ENCODE measurements at places on chromosomes 11 and 22.

GRCh38 chr22:50274311-50274710 is 4.1 kb upstream of the MAPK11 start:
- no peak for DNase-seq

DNA sequence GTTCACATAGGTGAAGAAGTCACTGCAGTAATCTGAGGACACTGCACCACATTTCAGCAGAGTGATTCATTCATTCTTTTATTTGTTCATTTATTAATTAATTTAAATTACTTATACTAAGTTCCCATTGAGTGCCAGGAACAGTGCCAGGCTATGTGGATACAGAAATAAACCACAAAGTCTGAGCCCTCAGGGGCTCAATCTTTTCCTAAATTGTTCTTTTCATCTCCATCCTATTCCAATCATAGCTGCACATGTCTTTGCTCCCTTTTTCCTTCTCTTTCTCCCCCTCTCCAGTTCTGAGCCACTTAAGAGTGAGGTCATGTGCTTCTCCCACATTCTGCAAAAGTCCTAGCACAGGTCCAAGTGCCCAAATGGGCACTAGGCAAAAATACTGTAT is 4.9 kb downstream of the SYTL2 start:
- no peak for DNase-seq

DNA sequence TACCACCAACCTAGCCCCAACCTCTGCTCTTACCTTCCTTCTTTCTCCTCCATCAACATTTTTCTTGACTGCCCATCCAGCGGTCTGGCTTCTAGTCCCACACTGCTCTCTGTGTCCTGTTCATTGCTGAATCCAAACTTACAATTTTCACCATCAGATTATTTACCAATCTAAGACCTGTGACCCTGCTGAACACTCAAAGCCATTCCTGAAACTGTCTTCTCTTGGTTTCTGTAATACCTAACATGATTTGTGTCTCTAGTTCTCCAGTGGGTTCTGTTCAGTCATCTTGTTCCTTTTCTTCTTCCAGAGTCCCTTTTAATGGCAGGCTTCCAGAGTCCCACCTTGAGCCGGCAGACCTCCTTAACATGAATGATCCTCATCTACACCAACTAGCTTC is 24.1 kb downstream of the RRAS2 start:
- DNase-seq: no peak

DNA sequence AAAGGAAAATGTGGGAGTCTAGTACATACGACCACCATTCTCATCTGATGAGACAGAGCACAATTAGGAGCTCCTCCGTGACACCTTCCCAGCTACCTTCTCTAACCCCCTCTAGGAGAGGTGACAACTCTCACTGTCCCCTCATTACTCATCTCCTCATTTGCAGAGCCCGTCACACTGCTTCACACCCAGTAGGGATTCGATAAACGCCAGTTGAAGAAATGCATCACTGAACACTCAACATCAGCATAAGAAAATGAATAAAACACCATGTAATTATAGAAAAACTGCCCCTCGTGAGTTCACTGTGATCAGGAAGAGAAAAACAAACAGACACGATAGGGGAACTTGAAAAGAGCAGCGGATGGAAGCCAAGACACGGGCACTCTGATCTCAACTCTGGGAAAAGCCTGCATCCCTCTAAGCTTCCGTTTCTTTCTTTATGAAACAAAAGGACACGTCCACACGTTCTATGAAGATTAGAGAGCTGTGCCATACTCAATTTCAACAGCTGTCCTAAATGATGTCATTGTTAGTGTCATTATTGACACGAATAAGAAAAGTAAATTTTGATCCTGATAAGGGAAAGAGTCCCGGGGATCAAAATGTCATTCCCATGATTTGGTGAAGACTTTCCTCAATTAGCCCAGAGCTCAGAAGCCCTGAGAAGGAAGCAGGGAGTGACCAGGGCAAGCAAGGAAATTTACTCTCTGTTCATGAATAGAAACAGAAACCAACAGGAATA is 356.9 kb downstream of the LARGE1 start:
- DNase-seq: no peak

DNA sequence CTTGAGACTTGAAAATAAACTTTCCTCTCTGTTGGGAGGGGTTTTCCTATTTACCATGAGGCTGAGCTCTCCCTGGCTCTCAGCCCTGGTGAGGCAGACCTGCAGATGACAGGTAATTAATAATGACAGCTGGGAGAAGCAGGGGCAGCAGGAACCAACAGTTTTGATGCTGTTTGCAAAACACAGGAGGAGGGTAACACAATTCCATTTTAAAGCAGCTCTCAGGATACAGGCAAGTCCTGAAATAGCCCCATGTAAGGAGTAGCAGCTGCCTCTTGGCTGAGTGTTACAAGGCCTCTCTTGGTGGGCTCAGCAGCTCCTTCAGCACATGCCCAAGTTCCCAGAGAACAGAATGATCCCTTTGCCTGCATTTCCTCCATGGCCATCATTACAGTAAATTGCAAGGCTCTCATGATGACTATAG is 13.3 kb downstream of the PARVA start:
- no peak for DNase-seq

- DNase-seq: no peak
Observed at GRCh38 chr11:58567889-58568512, 7.7 kb downstream of the LPXN start.

GRCh38 chr11:92276773-92277172 is 52.2 kb downstream of the FAT3 start:
- no peak for DNase-seq

- DNase-seq: peak; percentile 58
Observed at GRCh38 chr11:60363542-60364470, 14.5 kb upstream of the MS4A7 start.

- no peak for DNase-seq
Observed at GRCh38 chr11:122625976-122626665, 29.4 kb upstream of the UBASH3B start.

- DNase-seq: peak; percentile 56
Observed at GRCh38 chr11:64318766-64319761, 1.1 kb downstream of the PRDX5 start.

- no peak for DNase-seq
Observed at GRCh38 chr22:36325154-36326031, 62.4 kb downstream of the MYH9 start.

DNA sequence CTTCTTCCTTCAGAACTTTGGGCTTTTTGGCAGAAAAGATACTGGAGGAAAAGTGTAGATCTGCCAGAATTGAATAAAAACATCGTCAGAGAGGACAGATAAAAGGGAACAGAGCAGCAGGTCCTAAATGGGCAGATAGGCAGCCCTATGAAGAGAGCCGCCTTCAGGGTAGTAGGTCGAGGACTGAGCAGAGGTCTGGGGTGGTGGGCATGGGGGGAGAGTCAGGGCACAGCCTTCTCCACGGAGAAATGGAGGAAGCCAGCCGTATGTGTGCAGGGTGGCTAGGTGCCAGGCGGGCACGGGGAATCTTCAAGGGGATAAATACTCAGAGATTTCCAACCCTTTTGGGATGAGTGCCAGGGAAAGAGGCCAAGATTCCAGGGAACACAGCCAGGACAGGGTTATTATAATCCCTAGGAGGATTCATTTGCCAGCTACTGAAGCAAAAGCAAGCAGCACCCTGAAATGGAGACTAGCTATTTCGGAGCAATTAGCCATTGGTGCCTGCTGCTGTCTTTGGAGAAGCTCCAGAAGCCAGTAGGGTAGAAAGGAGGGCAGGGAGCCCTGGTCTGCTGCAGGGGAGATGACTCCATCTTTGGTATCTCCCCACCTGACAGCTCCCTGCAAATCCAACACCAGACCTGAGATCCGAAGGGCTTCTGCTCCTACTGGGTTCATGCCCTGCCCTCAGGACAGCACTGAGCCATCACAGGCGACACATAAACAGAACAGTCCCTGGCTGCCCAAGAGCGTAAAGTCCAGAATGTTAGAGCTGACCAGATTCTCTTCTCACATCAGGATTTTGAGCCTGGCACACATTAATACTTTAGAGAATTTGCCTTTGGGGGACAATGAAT is 174.5 kb upstream of the NTM start:
- no peak for DNase-seq

DNA sequence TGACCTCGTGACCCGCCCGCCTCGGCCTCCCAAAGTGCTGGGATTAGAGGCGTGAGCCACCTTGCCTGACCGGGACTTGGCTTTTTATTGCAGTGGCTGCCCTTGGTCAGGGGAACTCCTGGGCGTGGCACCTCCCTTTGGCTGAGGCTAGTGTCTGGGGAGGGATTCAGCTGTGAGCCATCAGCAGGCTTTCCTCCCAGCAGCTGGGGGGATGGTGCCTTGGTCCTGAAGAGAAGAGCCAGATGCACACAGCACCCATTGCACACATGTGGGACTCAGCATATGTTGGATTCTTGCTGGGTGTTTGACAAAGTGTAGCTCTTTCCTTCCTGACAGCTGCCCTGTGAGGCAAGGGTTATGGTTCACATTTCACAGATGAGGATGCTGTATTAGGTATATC is 8.4 kb downstream of the CYTH4 start:
- DNase-seq: no peak

GRCh38 chr22:20912494-20912893 is 4.7 kb upstream of the CRKL start:
- DNase-seq: no peak

DNA sequence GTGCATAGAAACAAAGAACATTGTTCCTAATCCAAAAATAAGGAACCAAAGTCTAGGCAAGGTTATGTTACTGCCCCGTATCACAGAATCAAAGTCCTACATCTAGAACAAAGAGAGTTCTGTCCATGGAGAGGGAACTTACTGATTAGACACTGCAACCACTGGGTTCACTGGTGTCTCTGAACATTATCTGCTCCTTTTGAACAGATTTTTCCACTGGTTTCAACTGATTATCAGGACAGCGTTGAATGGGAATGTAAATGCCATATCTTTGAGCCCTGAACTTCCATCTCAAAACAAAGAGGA is 20.1 kb upstream of the OR8D2 start:
- no peak for DNase-seq

- no peak for DNase-seq
Observed at GRCh38 chr11:82906236-82906635, 4.7 kb downstream of the DDIAS start.

GRCh38 chr11:67374571-67375281 is 1.3 kb upstream of the CLCF1 start:
- DNase-seq: no peak

DNA sequence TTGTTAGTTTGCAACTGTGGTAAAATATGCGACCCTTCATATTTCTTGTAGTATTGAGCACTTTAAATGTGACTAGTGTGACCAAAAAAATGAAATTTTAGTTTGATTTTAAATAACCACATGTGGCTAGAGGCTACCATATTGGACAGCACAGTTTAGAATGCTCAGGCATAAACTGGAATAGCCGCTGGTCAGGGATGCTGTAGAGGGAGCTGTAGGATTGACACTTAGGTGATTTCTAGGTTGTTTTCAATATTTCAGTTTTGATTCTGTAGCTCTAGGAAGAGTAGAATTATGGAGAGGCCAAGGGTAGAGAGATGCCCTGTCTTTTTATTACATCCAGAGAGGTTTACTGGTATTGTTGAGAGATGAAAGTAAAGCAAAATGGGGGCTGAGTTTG is 10.8 kb upstream of the VSIG10L2 start:
- no peak for DNase-seq

GRCh38 chr11:14118072-14118471 is 155.5 kb downstream of the SPON1 start:
- DNase-seq: no peak

- no peak for DNase-seq
Observed at GRCh38 chr11:41398175-41398574, 61.3 kb downstream of the LRRC4C start.

DNA sequence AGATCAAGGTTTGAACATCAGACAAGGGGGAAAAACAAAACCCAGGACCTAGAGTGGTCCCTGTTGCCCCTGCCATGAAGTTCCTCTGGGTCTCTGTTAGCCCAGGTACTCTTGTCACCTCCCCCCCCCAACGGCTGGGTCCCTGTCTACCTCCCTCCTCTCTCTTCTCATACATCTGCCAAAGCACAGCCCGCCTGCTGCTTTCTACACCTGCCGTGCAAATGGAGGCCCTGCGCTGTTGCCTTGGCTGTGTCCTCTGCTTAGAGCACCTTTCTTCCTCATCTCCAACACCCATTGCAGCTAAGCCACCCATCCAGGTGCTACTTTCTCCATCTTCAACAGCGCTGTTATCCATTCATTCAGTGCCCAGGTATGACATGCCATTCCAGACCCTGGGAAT is 99.2 kb downstream of the TP53I11 start:
- no peak for DNase-seq

- no peak for DNase-seq
Observed at GRCh38 chr11:72084076-72084475, 3.4 kb downstream of the LRRC51 start.

DNA sequence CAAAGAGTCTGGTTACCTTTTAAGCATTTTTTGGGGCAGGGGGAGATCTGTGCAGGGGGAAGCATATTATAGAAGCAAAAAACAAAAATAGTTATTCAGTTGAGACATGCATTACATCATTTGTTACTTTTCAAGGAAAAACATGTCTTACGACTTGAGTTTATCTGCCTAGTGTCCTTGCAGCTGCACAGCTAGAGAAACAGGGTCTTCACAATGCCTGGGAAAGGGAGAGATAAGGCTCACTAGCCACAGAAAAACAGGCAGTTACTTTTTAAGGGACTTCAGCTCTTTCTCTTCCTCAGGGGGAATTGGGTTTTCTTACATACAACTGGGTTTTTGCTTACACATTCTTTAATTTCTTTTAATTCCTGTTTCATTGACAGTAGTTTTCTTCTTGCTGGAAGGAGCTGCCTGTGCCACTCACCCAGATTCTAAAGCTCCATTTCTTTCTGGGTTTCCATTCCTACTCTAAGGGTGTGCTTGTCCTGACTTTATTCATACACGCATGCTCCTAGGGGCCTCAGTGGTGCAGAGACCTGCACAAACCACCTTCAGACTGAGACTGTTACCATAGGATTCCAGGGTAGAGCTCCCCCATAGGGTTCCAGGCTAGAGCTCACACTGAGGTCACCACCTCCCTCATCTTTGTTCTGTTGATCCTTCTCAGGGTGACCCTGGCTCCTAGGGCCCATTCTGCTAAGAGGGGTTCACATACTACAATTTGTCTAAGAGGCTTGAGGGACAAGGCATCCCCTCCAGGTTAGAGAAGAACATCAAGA is 14.7 kb upstream of the UBQLNL start:
- no peak for DNase-seq

GRCh38 chr11:65630215-65630614 is 7.7 kb upstream of the SIPA1 start:
- DNase-seq: no peak

DNA sequence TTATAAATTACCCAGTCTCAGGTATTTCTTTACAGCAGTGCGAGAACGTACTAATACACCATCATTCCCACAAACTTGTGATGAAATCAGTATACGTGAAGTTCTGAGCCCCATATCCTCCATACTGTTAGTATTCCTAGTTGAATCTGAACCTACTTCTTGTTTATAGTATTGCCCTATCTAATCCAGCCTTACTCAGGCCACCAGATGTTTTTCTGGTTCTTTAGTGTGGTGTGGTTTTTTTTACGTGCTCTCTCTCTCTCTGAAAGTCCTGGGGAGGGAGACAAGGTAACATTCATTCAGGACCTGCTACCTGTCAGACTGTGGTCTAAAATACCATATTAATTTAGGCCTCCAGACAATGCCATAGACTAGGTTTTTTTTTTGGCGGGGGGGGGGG is 47.6 kb upstream of the TEAD1 start:
- DNase-seq: no peak
